Urinary bladder (tissue), 4 donors: ENCODE measurements at places on chromosomes 5 and 9. TPM values are rescaled to one million over a fixed set of nuclear protein-coding genes. Genes with fewer than 3 reads are reported as not detected.

IFNK gene
- not detected for total RNA-seq

CAST gene
- 231 TPM for total RNA-seq

SNX24 gene
- 26.1 TPM for total RNA-seq

SHOC1 gene
- not detected for total RNA-seq

PCDHB5 gene
- 7.0 TPM for total RNA-seq

IL4 gene
- total RNA-seq = not detected

TRIM36 gene
- total RNA-seq = 1.8 TPM

N4BP3 gene
- total RNA-seq = 4.2 TPM

SHISAL2B gene
- not detected for total RNA-seq
